ENCODE measurements at places on chromosomes 5 and 9.

GRCh38 chr9:88641456-88642240 lies 106.7 kb downstream of the NXNL2 start:
- DNase-seq, result no peak

GRCh38 chr9:6930827-6931226 lies 173.1 kb downstream of the KDM4C start:
- DNase-seq, result no peak

GRCh38 chr5:168300326-168301182 lies 9.1 kb downstream of the WWC1 start:
- no peak for DNase-seq

DNA sequence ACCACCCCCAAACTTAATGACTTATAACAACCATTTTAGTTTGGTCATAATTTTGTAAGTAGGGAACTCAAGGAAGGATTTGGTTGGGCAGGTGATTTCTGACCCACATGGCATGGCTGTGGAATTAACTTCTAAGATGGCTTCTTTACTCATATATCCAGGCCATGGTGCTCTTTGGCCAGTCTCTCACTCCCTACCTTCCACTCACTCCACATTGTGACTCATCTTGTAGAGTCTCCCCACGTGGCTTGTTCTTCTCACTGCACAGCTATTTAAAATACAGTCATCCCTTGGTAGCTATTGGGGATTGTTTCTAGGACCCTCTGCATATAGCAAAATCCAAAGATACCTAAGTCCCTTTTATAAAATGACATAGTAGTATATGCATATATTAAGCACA lies 76.6 kb upstream of the MAST4 start:
- DNase-seq, result no peak

DNA sequence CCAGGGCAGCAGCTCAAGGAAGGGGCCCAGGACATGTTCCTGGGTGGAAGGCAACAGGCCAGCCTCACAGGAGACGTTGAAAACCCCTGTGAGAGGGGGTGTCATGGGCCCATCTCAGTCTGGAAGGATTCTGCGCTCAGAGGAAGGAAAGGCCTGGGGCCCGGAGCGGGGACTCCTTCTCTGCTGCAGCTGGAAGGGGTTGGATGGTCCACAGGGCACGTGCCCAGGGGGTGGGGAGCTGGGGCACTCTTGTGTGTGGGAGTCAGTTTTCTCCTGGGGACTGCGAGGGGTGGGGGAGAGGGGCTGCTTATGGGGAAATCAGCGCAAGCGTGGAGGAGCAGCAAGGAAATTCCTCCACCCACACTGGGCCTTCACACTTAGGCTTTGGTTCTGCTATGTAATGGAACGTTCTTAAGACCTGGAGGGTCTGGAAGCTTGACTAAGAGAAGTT lies 2.9 kb upstream of the LPCAT1 start:
- DNase-seq, result no peak

DNA sequence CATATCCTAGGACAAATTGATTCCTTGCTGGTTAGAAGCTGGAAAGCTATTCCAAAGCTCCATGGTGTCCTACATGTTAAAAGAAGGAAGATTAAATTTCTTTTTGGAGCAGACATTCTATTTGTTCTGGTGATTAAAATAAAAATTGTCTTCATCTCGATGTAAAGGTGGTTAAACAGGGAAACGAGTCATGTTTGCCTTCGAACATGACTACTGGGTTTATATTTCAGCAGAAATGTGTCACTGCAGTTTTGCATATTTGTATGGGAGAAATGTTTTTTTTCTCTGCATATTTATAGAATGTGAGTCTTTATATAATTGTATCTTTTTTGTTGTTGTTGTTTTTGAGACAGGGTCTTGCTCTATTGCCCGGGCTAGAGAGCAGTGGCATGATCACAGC lies 36.4 kb downstream of the ADAMTS12 start:
- no peak for DNase-seq

DNA sequence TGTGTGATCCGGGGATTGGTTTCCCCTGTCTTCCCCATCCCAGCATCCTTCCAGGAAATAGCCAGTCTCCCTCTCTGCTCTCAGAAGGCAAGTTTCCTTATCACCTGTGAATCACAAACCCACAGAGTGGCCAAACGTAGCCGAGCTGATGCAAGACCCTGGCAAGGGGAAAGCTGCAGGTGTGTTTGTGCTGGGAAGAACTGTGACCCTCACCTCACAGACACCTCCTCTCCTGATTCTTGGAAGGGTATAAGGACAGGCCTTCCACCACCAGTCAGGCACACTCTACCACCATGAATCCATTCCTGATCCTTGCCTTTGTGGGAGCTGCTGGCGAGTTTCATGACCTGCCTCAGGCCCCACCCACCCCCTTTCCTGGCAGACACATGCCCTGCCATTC lies at the start of gene PRSS3:
PRSS3 (plus strand) TSS at position 281 of the 400 bp plus-strand sequence; CDS start at position 294, 13 bp downstream.
- DNase-seq, result no peak

GRCh38 chr9:70589571-70590314 lies 175.3 kb upstream of the KLF9 start:
- no peak for DNase-seq

DNA sequence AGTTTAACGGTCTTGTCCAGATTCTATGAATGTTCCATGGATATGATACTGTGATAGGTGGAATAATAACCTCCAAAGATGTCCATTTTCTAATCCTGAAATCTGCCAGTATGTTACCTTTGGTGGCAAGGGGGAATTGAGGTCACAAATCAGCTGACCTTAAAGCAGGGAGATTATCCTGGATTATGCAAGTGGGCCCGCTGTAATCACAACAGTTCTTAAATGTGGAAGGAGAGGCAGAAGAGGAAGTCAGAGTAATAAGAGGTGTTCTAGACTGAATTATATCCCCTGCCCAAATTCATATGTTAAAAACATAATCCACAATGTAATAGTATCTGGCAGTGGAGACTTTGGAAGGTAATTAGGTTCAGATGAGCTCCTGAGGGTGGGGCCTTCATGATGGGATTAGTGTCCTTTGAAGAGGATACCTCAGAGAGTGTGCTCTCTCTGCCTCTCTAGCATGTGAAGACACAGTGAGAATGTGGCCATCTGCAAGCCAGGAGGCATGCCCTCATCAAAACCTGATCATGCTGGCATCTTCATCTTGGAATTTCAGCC lies 47.6 kb upstream of the ZFAND5 start:
- no peak for DNase-seq

DNA sequence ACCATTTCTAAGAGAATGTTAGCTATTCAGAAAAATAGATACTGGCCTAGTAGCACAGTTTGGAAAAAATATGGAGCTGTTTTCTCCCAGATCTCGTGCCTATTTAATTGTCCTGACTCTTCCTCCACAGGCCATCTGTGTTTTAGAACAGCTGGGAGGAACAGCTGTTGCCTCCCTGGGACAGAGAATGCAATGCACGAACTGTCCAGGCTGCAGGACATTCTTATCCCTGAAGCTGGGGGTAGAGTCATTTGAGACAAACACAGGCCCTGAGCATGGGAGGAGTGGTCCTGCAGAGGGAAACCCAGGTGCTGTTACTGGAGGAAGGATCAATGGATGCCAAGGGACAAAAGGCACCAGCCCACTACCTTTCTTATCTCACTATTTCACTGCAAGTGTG lies 20.9 kb upstream of the SPARC start:
- no peak for DNase-seq

- no peak for DNase-seq
Observed at GRCh38 chr5:38497946-38498345, 58.5 kb downstream of the LIFR start.

GRCh38 chr9:27351438-27351837 lies 54.5 kb upstream of the EQTN start:
- no peak for DNase-seq

GRCh38 chr5:173282916-173283315 lies 45.3 kb downstream of the STC2 start:
- DNase-seq, result no peak

DNA sequence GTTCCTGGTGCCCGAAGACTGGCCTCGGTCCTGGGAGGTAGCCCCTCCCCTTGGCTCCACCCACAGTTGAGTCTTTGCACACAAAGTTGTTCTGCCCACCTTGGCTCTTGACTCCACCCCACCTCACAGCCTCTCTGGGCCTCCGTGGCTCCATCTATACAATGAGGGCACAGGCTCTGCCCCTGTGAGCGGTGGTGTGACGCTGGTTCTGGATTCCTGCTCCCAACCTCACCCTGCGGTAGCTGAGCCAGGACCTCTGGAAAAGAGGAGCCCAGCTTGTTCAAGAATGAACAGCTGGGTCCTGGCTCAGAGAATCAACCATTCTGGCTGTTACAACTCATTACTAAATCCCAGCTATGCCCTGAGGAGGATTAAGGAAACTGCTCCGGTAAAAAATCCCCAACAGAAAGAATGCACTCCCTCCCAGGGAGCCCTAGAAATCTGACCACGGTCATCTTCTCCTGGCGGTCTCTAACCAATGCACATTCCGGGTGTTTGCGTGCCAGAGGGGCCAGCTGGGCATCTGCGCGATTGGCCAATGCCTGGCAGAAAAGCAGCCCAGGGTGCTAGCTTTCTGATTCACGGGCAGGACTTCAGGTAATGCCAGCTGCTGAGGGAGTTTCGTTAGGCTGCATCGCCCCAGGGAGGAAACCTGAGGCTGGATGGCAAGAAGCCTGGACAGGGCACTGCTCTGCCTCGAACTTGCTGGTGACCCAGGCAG lies 9.9 kb upstream of the GRHPR start:
- no peak for DNase-seq

GRCh38 chr9:127979333-127980059 lies 1.3 kb downstream of the EEIG1 start:
- DNase-seq, result no peak

GRCh38 chr5:128487041-128487440 lies 51.0 kb downstream of the FBN2 start:
- DNase-seq, result no peak

- DNase-seq, result no peak
Observed at GRCh38 chr9:99873943-99874584, 32.4 kb upstream of the STX17 start.

DNA sequence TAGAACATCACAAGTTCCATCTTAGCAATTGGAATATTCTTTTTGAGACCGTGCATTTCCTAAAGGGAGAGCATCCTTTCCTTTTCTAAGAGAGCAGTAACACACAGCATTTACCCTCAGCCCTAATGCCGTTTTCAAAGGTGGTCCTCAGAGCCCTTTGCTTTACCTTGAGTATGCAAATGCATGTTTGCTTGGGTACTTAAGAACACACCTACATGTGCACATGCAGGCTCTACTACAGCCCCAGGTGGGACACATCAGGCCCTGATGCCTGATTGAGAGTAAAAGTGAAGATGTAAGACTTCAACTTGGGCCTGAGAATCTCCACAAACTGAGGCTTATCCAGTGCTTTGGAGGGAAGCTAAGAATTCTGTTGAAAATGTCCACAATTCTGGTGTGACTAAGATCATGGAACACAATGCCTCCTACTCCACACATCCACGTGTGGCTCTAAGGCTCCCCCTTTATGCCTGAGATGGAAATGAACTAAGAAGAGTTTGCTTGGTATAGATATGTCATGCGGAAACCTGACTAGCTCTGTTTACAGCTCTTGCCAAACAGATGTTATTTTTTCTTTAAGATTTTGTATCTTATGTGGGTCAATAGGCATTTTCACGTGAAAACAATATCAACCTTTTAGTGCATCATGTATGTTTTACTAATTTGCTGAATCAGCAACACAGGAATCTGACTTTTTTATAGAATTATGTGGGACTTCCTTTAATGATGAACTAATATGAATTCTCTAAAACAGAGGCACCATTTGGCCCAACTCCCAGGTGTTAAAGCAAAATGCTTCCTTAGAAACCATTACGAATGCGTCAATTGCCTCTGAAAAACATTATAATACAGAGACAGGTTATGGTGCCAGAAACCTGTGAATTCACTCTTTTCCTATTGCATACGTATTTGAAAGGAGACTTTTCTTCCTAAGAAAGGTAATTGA lies 48.9 kb upstream of the SLC2A8 start:
- no peak for DNase-seq

- no peak for DNase-seq
Observed at GRCh38 chr9:6893350-6894131, 135.8 kb downstream of the KDM4C start.

GRCh38 chr5:80125962-80126480 lies 90.9 kb downstream of the THBS4 start:
- no peak for DNase-seq

DNA sequence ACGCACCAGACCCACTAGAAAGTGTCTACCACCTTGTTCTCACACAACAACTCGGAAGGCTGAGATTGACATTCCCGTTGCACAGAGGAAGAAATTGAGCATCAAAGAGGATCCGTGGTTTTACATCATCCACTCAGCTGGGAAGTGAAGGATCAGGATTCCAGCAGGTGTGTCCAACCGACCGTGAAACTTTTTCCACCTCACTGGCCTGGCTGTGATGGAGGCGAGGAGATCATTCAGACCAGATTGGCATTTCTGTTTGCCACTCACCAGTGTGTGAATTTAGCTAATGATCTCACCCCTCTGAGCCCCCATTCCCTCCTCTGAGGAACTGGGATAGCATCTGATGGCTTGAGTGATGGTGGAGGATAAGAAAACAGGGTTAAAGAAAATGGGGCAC lies 46.7 kb upstream of the CPLX2 start:
- no peak for DNase-seq

DNA sequence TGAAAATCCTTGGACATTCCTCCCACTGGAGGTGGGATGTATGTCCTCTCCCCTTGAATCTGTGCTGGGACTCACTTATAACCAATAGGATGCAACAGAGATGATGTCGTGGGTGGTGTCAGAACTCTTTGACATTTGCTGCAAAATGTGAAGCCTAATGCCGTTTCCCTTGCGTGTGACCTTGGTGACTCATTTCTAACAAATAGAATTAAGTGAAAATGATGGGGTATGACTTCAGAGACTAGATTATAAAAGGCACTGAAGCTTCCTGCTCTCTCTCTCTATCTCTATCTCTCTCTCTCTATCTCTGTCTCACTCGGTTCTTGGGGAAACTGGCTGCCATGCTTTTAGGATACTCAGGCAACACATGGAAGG lies 126.1 kb upstream of the STC2 start:
- no peak for DNase-seq

DNA sequence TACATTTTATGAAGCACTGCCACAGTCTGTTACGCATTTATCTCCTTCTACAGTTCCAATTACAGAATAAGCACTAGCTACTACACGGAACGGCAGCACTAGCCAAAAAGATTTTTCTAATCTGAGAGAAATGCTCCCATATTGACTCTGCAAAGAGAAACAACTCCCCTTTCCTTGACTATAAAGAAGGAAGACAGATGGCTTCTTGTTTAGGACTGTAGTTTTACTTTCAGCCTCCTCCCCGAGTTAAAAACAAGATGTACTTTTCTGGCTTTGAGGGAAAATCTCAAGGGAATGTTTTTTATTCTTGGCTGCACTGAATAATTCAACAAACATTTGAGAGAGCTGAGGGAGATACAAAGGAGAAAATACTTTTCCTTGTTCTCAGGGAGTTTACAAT lies 1.9 kb upstream of the SLC44A1 start:
- DNase-seq, result no peak
